ENCODE measurements at places on chromosomes 4 and X.

- no peak for DNase-seq
Observed at GRCh38 chr4:94523033-94523580, 71.4 kb downstream of the PDLIM5 start.

DNA sequence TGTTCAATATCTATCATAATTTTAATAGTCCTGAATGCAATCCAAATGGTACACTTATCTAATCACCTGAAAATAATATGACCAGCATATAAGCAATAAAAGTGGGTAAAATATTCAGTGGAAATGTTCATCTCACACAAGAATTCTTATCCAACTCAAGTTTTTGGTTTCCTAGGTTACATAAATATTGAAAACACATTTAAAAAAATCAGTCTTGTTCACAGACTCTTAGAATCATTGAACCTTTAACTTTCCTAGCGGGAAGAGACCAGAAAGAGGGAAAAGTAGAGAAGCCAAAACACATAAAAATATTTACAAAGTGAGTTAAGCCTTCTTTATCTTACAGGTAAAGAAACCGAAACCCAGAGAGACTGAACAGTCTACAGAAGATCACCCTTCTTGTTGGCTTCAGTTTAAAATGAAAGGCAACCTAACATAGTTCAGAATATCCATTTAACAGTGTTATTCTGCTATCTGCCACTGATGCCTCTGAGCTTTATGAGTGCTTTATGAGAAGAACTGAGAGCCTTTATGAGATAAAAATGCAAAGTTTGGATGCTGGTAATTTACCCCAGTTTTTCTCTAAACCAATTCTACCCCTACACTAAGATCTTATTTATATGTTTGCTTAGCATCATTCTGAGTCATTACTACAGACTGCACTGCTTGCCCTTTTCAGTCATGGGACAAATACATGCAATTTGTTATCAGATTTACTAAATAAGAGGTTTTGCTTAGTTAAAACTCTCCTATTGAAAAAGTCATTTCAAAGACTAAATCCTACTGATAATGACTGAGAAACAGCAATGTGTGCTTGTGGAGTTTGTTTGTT lies 453.3 kb upstream of the INTU start:
- DNase-seq, result no peak

- DNase-seq, result no peak
Observed at GRCh38 chr4:129972257-129972656, 876.3 kb downstream of the C4orf33 start.

GRCh38 chr4:48157271-48157670 lies 23.2 kb upstream of the TXK start:
- no peak for DNase-seq

- no peak for DNase-seq
Observed at GRCh38 chr4:38735870-38736269, 46.9 kb downstream of the TLR10 start.

DNA sequence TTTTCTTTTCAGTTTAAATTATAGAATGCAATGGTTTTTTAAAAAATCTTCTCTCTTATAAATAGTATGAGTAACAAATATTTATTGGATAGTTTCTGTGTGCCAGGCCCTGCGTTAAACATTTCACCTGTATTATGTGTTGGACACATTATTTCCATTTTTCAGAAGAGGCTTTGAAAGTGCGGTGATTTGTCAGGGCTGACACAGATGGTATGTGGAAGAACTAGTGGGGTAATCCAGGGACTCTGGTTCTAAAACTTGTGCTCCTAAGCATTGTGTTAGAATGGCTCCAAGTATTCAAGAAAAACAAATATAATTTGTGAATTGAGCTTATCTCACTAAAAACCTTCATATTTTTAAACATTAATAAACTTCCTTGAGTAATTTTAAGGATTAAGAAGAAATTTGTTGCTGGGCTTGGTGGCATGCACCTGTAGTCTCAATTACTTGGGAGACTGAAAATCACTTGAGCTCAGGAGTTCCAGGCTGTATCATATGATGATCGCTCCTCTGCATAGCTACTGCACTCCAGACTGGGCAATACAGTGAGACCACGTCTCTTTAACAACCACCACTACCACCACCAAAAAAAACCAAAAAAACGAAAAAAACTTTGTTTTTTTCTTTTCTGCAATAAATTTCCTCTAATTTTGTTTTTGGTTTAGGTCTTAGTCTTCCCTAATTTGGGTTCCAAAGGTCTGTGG lies 40.0 kb downstream of the RAPGEF2 start:
- DNase-seq, result no peak

- DNase-seq, result peak; percentile 39
Observed at GRCh38 chr4:97953171-97953941, 189.9 kb downstream of the STPG2 start.

GRCh38 chr4:38663090-38663800 lies 754 bp upstream of the KLF3 start:
- no peak for DNase-seq

GRCh38 chr4:10051517-10052135 lies 30.3 kb upstream of the SLC2A9 start:
- no peak for DNase-seq

DNA sequence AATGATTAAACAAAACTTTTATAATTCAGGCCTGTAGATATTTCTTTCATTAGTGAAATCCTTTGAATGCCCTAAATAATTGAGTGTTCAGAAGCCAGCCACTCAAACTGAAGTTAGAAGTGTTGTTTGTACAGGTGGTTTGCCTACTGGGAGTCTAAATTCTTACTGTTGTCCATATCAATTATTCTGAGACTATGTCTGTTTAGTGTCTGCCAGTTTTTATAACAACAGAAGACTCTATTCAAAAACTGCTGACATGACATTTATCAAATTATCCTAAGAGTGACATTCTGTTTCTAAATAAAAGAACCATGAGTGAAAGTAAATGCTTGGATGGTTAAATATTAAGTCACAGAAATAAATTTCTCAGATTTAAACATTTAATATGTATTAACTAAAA lies 375.1 kb downstream of the FAT4 start:
- DNase-seq, result no peak

DNA sequence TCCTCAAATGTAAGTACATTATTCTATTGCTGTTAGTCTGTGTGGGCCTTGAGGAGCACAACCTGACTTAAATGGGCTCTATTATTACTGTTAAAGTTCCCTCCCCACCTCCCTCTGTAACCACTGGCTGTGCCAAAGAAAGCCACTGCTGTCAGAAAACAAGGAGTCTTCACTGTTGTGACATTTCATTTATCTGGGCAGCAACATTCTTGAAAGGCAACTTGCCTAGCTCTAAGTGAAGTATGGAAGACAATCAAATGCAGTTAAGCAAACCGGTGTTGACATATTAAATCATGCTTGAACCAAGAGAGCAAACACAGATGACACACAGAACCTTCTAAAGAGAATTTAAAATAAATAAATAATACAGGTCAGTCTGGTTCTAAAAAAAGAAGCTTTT lies 81.0 kb downstream of the EPHA5 start:
- DNase-seq, result no peak

DNA sequence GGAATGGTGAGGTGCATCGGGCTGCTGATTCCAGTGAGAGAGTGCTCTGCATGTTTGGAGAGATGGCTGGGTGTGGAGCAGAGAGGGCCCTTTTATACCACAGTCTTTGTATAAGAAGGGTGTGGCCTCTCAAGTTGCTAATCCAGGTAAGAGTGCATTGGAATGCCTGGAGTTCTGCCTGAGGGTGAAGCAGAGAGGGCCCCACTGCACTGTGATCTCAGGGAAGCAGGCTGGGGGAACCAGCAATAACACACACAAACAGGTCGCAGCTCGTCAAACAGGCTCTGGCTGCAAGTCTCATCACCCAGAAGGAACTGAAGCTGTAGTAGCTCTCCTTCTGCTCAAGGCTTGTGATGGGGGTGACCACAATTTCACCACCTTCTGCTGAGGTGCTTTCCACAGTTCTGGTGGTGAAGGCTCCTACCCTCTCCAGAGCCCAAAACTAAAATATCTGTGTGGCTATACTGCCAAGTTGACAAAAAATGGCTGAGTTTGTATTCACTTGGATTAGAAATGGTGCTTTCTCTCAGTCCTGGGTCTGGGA lies 687.4 kb upstream of the HS3ST1 start:
- DNase-seq, result no peak

DNA sequence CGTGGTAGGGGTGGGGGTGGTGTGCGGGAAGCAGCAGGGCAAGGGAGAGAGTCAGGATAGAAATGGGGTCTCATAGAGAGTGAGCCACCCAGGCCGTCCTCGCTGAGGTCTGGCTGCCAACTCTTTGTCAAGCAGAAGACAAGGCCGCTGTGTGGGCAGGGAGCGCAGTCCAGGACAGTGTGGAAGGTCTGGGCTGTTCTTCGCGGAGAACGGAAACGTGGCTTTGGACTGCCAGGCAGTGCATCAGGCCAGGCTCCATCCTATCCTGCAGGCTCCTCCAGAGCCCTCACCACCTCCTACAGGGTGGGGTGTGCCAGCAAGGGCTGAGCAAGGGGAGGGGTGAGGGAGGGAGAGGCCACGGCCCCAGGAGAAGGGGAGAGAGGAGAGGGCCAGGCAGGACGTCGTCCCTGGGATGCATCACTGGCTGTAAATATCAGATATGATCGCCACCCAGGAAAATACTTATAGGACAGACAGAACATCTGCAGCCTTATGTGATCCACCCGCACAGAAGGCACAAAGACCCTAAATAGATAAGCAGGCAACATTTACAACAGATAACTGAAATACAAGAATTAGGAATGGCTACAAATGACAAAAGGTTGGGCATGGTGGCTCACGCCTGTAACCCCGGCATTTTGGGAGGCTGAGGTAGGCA lies 85.3 kb downstream of the ABLIM2 start:
- DNase-seq, result no peak

- no peak for DNase-seq
Observed at GRCh38 chr4:9919047-9919446, 102.2 kb downstream of the SLC2A9 start.

GRCh38 chrX:71919431-71919830 lies 8.8 kb downstream of the NHSL2 start:
- no peak for DNase-seq

DNA sequence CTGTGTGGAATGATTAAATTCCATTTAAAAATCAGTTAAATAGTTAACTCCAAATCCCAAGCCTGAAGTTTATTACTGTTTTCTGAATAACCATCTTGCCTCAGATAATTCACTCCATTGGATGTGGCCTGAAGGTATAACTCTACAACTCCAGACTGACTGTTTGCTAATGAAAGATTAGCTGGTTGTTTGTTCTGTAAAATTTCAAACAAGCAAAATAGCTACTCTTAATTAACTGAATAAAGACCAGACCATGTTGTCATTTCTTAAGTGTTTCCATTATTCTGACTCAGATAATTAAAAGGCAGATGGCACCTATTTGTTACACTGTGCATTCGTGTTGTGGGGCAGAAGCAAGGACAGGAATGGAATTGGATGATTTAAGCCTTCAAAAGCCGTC lies 78.5 kb upstream of the DDIT4L start:
- DNase-seq, result no peak

DNA sequence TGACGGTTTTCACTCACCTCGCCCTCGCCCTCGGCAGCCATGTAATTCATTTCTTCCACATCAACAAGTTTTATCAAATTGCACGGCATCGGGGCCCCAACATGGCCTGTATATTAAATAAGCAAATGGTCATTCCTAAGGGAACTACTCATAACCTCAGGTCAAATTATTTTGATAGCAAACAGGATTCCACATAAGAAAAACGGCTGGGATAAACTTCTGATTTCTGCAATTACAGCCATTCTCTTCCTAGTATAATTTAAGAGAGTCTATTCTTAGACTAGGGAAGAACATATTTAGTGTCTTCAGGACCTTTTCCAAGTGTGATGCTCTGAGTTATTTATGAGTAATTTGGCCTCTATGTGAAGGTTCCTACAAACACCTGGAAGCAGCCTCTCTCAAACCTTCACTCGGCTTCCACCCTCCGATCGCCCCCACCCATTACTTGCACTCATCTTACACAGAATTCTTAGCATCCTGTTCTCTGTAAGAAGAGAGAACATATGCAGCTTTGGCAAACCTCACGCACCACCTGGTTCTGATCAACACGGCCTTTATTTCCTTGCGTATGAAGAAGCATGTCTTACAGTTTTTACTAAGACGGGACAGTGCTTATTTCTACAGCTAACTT lies 29.4 kb upstream of the CENPU start:
- DNase-seq, result no peak

DNA sequence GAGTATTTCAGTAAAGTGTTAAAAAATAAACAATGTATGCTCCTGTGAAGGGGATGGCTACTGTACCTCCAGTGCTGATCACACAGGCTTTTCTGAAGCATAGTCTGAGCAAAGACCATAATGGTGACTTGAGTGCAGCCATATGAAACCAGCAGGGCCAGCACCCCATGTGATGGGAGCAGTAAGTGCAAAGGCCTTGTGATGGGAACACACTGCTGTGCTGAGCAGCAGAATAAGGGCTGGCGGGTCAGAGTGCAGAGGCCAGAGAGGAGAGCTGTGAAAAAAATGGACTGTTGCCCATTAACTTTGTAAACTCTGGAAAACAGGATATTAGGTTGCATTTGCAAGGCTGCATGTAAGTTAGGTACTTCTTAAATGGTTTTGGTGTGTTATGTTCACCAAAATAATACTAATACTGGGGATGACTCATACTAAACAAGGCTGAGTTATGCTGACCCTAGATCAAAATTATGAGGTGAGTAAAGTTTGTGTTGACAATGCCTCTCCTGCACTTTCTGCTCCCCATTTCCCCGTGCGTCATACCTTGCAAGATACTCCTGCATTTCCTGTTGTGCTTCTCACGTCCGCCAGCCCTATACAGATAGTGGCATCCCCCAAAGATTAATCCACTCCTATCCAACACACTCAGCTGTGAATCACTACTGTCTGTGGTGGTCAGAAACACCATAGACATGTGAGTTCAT lies 67.0 kb upstream of the FAM9A start:
- DNase-seq, result no peak

DNA sequence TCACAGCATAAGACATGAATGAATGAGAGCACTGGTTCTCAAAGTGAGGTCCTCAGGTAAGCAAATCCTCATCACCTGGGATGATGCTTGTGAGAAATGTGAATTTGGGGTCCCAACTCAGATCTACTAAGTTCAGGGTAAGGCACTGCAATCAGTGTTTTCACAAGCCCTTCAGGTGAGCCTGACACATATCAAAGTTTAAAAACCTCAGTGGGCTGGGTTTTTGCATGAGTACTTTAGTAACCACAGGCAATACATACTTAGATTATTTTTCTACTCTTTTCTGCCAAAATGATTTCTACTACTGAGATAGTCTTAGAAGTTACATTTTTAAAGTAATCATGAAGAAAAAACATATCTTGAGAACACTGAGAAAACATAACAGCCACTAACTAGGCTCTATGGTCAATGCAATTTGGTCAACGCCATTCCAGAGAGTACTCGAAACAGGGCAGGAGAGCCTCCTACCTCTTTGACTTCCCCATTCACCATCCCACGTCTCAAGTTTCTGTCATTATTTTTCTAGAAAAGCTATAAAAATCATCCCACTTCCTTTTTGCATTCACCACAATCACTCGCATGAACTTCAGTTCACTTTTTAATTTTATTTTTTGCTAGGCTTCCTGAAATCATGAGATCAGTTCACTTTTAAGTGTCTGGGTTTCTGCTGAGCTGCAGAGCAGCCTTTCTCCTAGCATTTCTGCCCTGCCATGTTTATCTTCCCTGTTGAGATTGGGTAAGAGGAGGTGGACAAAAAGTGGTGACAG lies 73.8 kb downstream of the MFAP3L start:
- no peak for DNase-seq

GRCh38 chr4:138650929-138651448 lies 364.6 kb upstream of the NOCT start:
- no peak for DNase-seq

- DNase-seq, result no peak
Observed at GRCh38 chr4:139794158-139794954, 128.7 kb downstream of the MGST2 start.

- DNase-seq, result no peak
Observed at GRCh38 chr4:29326816-29327215, 1393.4 kb upstream of the PCDH7 start.

- no peak for DNase-seq
Observed at GRCh38 chrX:64447207-64447606, 52.0 kb upstream of the MTMR8 start.
